ENCODE measurements at places on chromosomes 1 and 21. TPM values are rescaled to one million over a fixed set of nuclear protein-coding genes. Genes with fewer than 3 reads are reported as not detected.

GRCh38 chr1:43600033-43601020 lies 49.6 kb upstream of the KDM4A start:
- no peak for DNase-seq

DNA sequence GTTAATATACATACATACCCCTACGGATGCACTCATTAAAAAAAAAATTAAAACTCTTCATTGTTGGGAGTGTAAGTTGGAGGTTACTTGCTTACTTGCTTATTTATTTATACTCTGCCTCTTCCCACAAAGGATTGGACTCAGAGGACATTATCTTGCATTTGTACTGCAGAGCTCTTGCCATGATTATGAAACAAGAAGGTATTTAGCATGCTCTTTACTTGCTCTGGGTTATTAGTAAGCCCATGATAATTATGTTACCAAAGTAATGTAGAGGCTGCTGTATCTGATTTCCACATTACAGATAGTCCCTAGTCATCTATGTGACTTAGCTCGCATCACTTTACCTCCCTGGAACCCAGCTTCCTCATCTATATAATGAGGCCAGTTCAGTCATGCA lies 355.1 kb upstream of the PTBP2 start:
- DNase-seq: no peak

DNA sequence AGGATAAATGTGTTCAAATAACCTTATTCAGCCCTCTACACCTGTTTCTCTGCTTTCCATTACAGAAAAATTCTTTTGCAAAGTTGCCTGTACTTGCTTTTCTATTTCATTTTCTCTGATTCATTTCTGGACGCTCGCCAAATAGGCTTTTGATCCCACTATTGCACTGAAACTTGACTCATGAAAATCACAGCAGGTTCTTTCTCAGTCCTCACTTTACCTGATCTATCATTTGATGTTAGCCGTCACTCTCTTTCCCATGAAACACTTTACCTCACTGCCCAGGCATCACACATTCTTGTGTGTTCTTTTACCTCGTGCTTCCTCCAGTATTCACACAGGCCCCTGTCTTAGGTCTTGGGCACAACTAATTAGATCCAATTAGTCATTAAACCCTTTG lies 26.2 kb downstream of the HSPA13 start:
- DNase-seq: no peak

Gene IKBKE
- total RNA-seq: 12.6 TPM

DNA sequence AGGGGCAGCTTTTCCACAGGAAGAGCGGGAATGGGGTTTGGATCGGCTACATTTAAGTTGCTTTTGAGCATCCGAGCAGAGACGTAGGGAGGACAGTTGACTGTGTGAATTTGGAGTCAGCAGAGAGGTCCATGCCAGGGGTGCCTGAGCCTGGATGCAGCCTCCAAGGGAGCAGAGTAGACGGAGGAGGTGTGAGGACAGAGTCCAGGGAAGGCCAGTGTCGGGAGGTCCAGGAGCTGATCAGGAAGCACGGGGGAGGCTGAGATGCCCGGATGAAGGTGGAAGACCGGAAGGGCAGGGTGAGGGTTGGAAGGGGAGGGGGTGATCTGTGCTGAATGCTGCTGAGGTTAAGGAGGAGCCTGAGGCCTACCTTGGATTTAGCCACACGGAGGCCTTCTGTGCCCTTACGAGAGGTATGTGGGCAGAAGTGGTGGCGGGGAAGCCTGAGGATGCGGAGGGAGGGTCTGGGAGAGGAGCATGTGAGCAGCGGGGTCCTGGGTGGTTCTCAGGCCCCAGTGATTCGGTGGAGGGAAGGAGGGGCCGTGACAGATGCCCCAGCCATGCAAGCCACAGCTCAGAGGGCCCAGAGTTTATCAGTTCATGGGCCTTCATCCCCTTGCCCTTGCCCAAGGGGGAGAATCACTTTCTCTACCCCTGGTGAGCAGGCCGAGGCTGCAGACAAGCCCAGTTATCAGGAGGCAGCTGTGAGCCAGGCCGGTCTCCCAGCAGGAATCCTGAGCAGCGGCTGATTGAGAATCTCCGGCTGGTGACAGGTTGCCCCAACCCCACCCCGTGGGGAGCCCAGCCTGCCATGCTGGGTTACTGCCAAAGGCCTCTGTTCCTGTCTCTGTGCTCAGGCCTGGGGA lies 54.0 kb upstream of the ACTL8 start:
- DNase-seq: no peak

GRCh38 chr1:37932759-37933158 lies 14.1 kb downstream of the INPP5B start:
- no peak for DNase-seq
